Stimulated activated CD8-positive, alpha-beta memory T cell treated with anti-CD3 and anti-CD28 coated beads, Interleukin-4, amount 100 ng/mL, for 4 hours (primary cell): ENCODE measurements at places on chromosomes 5 and 9.

DNA sequence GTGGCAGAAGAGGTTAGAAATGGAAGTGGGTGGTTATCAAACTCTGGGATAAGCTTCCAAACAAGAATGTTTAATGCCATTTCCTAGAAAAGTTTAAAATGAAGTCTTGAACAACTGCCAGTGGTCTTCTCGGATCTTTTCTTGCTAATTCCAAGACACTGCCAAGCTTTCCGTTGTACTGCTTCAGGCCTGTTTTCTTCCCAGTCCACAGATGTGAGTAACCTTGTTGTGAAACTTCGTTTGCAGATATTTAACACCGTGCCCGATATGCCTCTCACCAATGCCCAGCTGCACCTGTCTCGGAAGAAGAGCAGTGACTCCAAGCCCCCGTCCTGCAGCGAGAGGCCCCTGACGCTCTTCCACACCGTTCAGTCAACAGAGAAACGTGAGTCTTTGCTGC, 269.8 kb downstream of the NR3C1 start:
- DNase-seq: no peak

DNA sequence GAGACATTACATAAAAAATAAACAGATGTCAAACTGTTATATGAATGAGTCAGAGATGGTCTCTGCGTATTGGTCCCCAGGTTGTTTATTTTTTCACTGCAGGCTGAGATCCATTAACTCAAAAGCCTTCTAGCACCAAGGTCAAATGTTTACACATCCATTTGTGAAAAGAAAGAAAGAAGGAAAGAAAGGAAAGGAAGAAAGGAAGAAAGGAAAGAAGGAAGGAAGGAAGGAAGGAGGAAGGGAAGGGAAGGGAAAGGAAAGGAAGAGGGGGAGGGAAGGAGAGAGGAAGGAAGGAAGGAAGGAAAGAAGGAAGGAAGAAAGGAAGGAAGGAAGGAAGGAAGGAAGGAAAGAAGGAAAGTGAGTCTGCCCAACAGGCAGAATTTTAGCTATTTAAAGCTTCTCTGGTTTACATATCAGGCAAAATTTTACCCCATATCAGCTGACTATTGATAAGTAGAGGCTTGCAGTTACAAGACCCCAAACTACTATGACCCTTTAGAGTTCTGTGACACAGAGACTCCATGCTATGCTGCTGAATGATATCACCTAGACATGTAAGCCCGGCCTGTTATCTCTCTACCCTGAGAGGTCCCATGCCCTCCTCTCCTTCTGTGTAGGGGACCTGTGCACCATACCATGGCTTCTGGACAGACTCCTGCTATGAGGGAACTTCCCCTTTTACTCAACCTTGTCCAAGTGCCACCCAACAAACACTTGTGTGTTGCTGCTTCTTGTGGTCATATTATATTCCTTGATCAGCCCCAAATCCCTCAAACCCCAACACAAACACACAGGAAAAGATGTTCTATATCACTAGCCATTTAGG, 59.0 kb downstream of the DRD1 start:
- no peak for DNase-seq

GRCh38 chr5:29697785-29698414, 1495.6 kb upstream of the CDH6 start:
- DNase-seq: no peak

- DNase-seq: no peak
Observed at GRCh38 chr9:72255569-72255968, 106.3 kb downstream of the GDA start.

DNA sequence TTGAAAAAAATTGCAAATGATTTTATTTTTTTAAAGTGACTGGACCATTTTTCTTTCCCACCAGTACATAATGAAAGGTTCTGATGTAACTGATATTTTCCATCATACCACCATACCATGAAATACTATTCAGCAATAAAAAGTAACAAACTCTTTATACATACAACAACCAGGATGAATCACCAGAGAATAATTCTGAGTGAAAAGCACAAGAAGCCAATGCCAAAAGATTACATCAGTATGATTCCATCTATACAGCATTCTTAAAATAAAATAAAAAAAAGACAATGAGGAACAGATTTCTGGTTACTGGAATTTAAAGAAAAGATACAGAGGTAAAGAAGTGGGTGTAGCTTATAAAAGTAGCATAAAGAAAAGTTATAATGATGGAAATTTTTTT, 423.7 kb upstream of the ST8SIA4 start:
- no peak for DNase-seq

DNA sequence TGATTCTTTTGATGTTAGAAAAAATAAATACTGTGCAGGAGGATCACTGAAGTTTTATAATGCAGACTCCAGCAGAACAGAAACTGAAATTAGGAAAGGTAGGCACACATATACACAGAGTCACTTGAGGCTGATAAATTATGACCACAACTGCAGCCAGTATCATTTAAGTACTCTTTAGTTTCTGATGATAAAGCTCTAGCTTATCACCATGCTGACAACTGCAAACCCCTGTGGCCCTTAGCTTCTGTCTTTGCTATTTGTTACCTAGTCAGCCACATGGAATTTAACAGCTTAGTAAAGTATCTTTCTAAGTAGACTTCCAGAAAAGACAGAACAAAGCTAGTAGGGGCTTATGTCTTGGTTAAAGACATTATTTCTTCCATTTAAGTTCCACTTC, 734.8 kb upstream of the CDH6 start:
- no peak for DNase-seq

- DNase-seq: no peak
Observed at GRCh38 chr5:110441035-110441434, 285.4 kb downstream of the TMEM232 start.

DNA sequence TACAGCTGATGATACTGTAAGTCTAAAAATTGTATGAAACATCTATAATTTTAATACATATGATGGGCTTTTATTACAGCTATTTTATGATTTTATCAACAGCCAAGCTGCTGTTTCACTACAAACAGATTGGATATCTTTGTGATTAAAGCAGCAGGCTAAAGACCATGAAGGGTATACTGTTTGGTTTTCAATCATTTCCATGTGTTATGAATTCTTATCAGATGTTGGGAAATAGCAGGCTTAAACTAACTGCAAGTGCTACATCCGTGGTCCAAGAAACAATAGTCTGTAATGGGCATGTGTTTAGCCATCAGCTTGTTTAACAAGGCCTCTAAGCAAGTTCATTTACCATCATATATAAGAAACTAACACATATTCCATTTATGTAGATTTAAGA, 107.5 kb downstream of the CWC27 start:
- DNase-seq: no peak

GRCh38 chr5:96720408-96720807, 58.2 kb downstream of the CAST start:
- no peak for DNase-seq

GRCh38 chr5:127292030-127292735, 1.6 kb downstream of the MEGF10 start:
- DNase-seq: no peak

DNA sequence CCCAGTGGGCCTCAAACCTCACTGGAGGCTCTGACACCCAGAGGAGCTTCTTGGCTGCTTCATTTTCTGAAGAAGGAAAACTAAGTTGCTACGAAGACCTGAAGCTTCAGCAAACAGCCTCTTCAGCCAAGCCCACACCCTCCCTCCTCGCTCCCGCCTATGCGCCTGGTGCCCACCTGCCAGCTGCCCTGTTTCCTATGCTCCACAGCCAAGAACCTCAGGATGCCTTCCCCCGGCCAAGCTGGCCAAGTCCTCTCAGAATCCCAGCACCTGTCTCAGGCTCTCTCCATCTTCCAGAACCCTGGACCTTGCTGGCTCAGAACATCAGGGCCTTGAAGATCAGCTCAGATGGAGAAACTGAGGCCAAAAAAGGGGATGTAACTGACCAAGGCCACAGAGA, 60.4 kb downstream of the STK10 start:
- no peak for DNase-seq

- DNase-seq: no peak
Observed at GRCh38 chr9:135565141-135565628, 3.6 kb downstream of the PAEP start.

DNA sequence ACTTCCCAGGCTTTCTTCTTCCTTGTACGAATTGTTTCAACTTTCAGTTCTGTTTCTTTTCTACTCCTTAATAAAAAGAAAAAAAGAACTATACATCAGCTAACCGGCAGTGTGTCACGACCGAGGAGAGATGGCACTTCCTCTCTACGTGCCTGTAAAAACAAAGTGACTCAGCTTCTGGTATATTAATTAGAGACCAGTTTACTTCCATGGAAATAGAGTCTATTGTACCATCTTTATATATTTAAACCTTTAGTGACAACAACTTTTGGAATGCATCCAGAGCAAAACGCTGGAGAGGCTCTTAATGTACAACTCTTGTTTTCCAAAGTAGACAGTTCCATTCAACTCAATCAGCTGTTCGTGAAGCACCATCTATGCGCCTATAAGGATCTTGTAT, 94.5 kb upstream of the LIFR start:
- no peak for DNase-seq

- no peak for DNase-seq
Observed at GRCh38 chr9:96649620-96650324, 5.3 kb downstream of the PRXL2C start.

GRCh38 chr5:81724571-81724970, 26.3 kb downstream of the SSBP2 start:
- no peak for DNase-seq

- no peak for DNase-seq
Observed at GRCh38 chr9:120846906-120847305, 4.2 kb upstream of the PSMD5 start.

DNA sequence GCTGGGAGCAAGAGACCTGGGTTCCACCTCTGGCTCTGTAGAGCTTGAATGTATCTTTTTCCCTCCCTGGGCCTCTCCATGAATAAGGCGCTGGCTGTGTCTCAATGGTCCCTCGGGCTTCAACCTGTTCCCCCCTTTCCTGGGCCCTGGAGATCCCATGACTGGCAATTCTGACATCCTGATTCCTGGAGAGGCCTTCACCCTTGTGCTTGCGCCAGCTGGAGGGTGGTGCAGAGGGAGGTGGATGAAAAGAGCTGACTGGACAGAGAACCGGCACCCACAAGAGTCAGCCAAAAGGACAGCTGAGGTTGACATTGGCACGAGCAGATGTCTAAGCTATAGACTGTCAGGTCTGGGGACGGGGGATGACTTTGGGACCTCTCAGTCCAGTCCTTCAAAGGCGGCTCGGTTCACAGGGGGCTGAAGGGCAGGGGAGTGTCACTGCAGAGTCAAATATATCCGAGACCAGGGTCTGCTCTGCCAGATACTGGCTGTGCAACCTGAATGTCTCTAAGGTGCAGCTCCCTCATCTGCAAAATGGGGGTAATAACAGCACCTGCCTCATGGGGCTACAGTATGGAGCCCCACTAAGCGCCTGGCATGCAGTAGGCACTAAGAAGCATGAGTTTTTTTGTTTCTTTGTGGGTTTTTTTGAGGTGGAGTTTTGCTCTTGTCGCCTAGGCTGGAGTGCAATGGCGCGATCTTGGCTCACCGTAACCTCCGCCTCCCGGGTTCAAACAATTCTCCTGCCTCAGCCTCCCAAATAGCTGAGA, 13.8 kb downstream of the DNM1 start:
- no peak for DNase-seq
